Stimulated activated CD4-positive, alpha-beta T cell treated with anti-CD3 and anti-CD28 coated beads, TNF-alpha, amount 100 ng/mL, for 24 hours (primary cell): ENCODE measurements at places on chromosomes 3 and 15.

DNA sequence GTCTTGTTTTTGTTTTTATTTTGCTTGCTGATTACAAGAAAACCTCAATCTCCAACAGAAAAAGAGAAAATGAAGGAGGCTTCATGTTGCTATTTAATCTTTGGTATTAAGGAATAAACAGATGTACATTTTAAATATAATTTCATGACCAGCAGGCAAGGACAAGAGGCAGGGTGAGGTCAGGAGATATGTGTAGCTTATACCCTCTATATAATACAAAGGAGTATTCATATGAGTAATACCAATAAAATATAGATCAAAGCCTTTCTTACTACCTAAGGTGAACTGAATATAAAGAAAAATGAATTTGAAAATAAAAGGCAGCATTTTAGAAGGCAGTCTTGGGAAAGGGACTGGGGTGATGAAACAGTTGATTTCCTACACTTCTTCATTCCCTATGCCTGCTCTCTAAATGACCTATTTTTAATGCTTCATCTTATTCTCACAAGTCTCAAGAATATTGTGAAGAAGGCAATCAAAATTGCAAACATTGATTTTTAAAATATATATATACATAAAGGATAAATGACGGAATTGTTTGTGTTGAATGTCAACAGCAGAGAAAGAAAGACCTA, 8.6 kb upstream of the CBLB start:
- no peak for DNase-seq

DNA sequence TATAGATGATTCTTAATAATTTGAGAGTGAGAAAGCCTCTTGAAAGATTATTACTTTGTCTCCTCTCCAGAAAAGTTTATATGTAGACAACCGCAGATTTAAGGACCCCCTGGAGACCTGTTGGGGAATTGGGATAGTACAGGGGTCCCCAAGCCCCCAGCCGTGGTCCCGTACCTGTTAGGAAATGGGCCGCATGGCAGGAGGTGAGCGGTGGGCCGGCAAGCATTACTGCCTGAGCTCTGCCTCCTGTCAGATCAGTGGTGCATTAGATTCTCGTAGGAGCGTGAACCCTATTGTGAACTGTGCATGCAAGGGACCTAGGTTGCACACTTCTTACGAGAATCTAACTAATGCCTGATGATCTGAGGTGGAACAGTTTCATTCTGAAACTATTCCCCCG, 78.3 kb downstream of the PFN2 start:
- DNase-seq = no peak

- no peak for DNase-seq
Measured at GRCh38 chr3:37627951-37628620, 233.6 kb upstream of the CTDSPL start.

- no peak for DNase-seq
Measured at GRCh38 chr15:40554161-40554525, 10.7 kb downstream of the CCDC32 start.

GRCh38 chr3:171261487-171261886, 198.7 kb downstream of the TNIK start:
- no peak for DNase-seq

DNA sequence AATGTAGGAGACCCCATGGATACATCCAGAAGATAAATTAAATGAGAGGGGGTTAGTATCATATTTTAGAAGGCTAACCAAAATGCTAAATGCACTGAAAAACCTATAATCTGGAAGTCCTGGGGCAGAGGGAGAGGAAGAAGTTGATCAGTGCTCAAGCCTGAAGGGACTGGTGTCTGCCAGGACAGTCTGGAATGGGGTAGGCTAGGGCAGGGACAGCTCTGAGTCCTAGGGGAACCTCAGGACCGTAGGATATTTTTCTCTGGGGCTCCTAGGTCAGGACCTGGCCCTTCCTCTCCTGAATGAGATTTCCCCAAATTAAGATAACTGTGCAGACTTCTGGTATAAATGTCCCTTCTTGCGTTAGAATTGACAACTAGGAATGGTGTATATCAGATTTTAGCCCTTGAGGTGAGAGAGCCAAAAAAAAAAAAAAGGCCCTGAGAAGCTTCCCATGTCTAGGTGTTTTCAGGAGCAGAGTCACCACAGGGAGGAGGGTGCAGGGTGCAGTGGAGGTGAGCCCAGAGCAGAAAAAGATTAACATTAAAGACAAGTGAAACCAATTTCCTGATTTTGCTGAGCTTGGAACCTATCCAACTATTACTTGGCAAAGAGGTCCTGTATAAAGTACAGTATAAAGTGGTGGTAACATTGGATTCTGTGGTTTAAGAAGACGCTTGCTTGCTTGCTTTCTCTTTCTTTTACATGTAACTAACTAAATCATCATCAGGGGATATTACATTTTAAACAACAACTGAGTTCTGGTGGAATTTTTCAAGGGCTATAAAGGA, 63.5 kb downstream of the HACD2 start:
- DNase-seq = no peak

DNA sequence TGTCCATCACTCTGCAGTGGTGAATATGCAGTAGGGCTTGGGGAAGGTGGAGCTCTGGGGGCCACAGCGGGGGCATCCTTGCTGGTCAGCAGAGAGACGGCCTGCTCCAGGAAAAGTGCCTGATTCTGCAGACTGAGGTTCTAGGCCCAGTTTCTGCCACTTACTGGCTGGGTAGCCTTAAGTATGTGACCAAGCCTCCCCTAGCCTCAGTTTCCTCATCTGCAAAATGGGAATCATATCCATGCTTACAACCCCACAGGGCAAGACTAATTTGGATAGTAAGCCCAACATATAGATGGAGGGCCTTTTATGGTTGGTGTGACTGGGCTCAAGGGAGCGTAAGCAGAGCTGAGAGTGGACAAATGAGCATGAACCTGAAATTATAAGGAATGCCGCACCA, 60.8 kb downstream of the OXNAD1 start:
- DNase-seq = no peak

GRCh38 chr3:10999221-11000107, 6.9 kb downstream of the SLC6A1 start:
- no peak for DNase-seq

DNA sequence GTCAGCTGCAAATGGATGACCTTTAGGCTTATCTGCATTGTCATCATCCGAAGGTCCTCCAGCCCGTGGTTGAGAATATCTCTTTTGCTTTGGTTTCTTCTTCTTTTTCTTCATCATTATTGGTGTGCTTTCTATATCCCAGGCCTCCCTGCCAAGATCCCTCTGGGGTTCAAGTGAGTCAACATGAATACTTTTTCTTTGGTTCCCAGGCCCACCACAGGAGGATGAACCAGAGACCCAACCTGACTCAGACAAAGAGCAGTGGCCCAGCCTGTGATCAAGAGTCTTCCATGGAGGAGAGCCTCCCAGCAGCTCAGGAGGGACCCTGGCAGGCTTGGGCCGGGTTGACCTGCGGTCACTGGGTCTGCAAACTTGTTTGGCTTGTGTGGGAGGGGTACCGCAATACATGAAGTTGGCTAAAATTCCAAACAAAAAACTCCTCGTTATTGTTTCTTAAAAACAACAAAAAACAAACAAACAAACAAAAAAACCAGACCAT, 104.2 kb downstream of the MAP4 start:
- no peak for DNase-seq

GRCh38 chr3:39587113-39587512, 119.6 kb downstream of the MOBP start:
- no peak for DNase-seq

DNA sequence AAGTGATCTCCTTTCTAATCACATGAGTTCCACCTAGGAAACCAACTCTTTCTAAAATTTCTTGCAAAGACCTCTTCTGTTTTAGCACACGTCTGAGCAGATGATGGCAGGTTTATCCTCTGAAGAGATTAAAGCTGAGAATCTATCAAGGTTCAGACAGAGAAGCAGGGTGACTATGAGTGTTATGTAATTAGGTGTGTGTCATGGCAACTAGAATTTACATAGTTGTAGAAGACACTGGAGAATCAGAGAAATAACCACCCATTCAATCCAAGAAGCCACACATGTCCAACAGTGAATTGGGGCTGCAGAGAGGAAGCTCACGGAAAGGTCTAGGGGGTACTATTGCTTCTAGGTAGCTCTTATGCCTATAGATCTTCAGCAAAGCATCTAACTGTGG, 600.5 kb downstream of the PYDC2 start:
- DNase-seq = no peak

GRCh38 chr3:98775459-98776139, 12.5 kb downstream of the ST3GAL6 start:
- no peak for DNase-seq

DNA sequence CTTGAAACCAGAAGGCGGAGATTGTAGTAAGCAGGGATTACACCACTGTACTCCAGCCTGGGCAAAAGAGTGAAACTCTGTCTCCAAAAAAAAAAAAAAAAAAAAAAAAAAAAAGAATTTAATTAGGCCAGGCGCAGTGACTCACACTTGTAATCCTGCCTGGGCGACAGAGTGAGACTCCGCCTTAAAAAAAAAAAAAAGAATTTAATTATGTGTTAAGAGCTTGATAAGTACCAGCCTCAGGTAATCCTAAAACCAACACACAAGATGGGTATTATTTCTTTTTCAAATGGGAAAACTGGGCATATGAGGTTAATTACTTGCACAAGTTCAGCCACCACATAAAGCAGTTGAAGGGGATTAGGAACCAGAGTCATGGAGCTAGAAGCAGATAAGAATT, 49.0 kb downstream of the PBRM1 start:
- DNase-seq = no peak

DNA sequence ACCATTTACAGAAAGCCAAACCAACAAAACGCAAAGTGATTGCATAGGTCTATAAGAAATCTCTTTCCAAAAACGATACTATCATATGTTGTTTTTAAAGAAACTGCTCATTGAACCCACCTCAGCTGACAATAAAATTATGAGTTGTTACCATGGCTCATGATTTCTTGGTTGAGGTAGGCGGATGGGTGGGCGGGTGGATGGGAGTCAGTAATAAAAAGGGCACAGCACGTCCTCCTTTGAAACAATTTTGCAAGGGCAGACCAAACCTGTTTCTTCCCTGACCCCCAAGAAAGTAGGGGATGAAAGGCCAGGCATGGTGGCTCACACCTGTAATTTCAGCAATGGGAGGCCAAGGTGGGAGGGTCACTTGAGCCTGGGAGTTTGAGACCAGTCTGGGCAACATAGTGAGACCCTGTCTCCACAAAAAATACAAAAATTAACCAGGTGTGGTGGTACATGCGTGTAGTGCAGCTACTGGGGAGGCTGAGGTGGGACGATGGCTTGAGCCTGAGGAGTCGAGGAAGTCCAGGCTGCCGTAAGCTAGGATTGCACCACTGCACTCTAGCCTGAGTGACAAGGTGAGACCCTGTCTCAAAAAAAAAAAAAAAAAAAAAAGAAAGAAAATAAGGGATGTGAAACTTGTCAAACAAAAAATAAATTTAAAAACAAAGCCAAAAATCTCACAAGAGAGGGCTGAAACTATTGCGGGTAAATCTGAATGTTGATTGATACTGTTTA, 2.1 kb downstream of the ABHD10 start:
- DNase-seq = no peak

DNA sequence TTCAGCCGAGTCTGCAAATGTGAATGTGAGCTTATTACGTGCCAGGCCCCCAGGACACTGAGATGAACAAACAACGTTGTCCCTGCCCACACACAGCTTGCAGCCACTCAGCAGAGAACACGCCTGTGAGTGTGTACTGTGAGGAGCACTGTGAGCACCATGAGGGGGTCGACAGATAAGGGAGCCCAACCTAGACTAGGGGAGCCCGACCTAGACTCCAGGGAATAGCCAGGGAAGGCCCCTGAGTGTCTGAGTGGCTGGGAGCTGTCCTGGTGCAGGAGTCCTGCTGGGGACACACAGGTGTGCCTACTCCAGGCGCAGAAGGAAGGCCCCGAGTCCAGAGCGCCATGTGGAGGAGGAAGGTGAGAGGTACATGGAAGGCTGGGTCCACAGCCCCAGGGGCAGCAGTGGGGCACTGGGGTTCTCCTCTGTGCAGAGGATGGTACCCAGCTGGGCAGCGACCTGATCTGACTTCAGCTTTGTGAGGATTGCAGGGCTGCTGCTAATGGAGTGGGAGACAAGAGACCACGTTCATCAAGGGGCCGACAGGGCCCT, 36.5 kb downstream of the MGLL start:
- no peak for DNase-seq

DNA sequence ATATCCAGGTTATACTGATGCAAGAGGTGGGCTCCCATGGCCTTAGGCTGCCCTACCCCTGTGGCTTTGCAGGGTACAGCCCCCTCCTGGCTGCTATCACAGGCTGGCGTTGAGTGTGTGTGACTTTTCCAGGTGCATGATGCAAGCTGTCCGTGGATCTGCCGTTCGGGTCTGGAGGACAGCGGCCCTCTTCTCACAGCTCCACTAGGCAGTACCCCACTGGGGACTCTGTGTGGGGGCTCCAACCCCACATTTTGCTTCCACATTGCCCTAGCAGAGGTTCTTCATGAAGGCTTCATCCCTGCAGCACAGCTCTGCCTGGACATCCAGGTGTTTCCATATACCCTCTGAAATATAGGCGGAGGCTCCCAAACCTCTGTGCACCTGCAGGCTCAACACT, 339.6 kb upstream of the ARL6 start:
- DNase-seq = no peak

GRCh38 chr15:90062023-90062442, 40.2 kb downstream of the IDH2 start:
- DNase-seq = peak; percentile 10
